ENCODE measurements at places on chromosomes 3 and 15. TPM values are rescaled to one million over a fixed set of nuclear protein-coding genes. Genes with fewer than 3 reads are reported as not detected.

DNA sequence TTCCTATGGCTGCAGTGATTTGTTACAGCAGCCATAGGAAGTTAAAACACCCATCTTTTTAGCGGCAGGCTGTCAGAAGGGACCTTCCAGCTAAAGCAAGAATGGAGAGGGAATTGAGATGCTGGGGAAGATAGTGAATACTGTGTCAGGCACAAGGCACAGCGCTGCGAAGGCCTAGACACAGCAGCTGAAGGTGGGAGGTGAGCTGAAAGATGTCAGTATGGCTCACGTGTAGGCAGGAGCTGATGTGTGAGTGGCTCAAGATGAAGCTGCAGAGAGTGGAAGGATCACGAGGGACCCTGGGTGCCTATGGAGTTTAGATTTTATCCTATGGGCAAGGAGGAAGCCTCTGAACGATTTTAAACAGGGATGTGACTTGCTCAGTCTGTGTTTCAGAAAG lies 44.3 kb downstream of the NMNAT3 start:
- no peak for DNase-seq

- no peak for DNase-seq
These were observed 1.6 kb upstream of the P2RY13 start for GRCh38 chr3:151330899-151331298.

GRCh38 chr15:62517541-62517940 lies 352.5 kb upstream of the C2CD4B start:
- no peak for DNase-seq

GRCh38 chr3:29976871-29977270 lies 629.5 kb upstream of the TGFBR2 start:
- no peak for DNase-seq

- no peak for DNase-seq
These were observed 6.6 kb downstream of the EPB42 start for GRCh38 chr15:43214169-43214568.

GRCh38 chr3:105996781-105997180 lies 128.0 kb upstream of the CBLB start:
- DNase-seq: no peak

Gene LINGO1
- not detected for total RNA-seq

All from natural killer cell treated with Interleukin-12 subunit alpha and Interleukin-12 subunit beta and Interleukin-15 and Interleukin-18, amount 100 ng/mL, for 72 hours (primary cell).